ENCODE measurements at places on chromosomes 2 and 18. TPM values are rescaled to one million over a fixed set of nuclear protein-coding genes. Genes with fewer than 3 reads are reported as not detected.

Gene NEUROD1
- not detected for total RNA-seq

Gene FAM228A
- 2.4 TPM for total RNA-seq

Gene ITGA4
- 15.3 TPM for total RNA-seq

Gene FBLN7
- 2.2 TPM for total RNA-seq

Gene NR4A2
- total RNA-seq, result 0.54 TPM

Gene SDC1
- total RNA-seq, result 1.4 TPM

Gene HRH4
- total RNA-seq, result not detected

Gene SPEG
- total RNA-seq, result 0.05 TPM

Gene APOB
- total RNA-seq, result under 0.01 TPM

Gene UGT1A5
- not detected for total RNA-seq

Gene RAMP1
- total RNA-seq, result not detected

Gene FBXO48
- total RNA-seq, result 0.84 TPM

Gene TDRD15
- not detected for total RNA-seq

Gene KCNG2
- not detected for total RNA-seq

Gene HOXD13
- not detected for total RNA-seq

Gene CAPN14
- total RNA-seq, result not detected

Gene AGXT
- not detected for total RNA-seq

Gene SOWAHC
- 5.3 TPM for total RNA-seq

Gene SLC14A1
- not detected for total RNA-seq

Gene CXCR2
- total RNA-seq, result not detected

Gene SP5
- not detected for total RNA-seq

Gene IL1R2
- total RNA-seq, result not detected

Gene SLC5A7
- total RNA-seq, result not detected

Gene HAT1
- total RNA-seq, result 50.1 TPM

Gene HOXD1
- total RNA-seq, result 3.7 TPM

Gene GALR1
- not detected for total RNA-seq

Gene SP9
- total RNA-seq, result not detected

Gene LIPG
- total RNA-seq, result 87.9 TPM

Gene CD207
- total RNA-seq, result not detected

Gene FAM98A
- total RNA-seq, result 35.5 TPM

Gene EFHD1
- total RNA-seq, result not detected

Gene RAB6C
- not detected for total RNA-seq

Gene NCKAP1
- total RNA-seq, result 119 TPM

Gene KCNE4
- total RNA-seq, result 0.07 TPM

Gene QPCT
- total RNA-seq, result 15.7 TPM

Gene INPP5D
- 17.5 TPM for total RNA-seq

Gene SLC5A6
- total RNA-seq, result 65.7 TPM

Gene RNMT
- 15.6 TPM for total RNA-seq

Gene SPP2
- not detected for total RNA-seq

Gene IL1RL1
- total RNA-seq, result 21.9 TPM

Gene MRO
- not detected for total RNA-seq

Gene CLEC4F
- 0.10 TPM for total RNA-seq

Gene NAT8
- not detected for total RNA-seq

Gene ZNF385B
- not detected for total RNA-seq

Gene SKOR2
- not detected for total RNA-seq

Gene SPATA3
- not detected for total RNA-seq

Gene ALKAL2
- not detected for total RNA-seq

Gene PIEZO2
- total RNA-seq, result 9.5 TPM

Gene CCBE1
- 3.5 TPM for total RNA-seq

Gene OBSL1
- 2.8 TPM for total RNA-seq

Gene IL36A
- total RNA-seq, result not detected

Gene TMBIM1
- total RNA-seq, result 128 TPM

Gene GPR55
- not detected for total RNA-seq

Gene MROH2A
- total RNA-seq, result not detected

Gene IL18RAP
- total RNA-seq, result not detected

Gene PROKR1
- not detected for total RNA-seq

Gene CIB4
- not detected for total RNA-seq

Gene HOXD12
- total RNA-seq, result not detected

Gene ARHGAP25
- 10.7 TPM for total RNA-seq

All from mammary microvascular endothelial cell (primary cell).